ENCODE measurements at places on chromosomes 6 and 20.

GRCh38 chr20:3532089-3532615 lies 61.3 kb downstream of the ATRN start:
- no peak for DNase-seq

DNA sequence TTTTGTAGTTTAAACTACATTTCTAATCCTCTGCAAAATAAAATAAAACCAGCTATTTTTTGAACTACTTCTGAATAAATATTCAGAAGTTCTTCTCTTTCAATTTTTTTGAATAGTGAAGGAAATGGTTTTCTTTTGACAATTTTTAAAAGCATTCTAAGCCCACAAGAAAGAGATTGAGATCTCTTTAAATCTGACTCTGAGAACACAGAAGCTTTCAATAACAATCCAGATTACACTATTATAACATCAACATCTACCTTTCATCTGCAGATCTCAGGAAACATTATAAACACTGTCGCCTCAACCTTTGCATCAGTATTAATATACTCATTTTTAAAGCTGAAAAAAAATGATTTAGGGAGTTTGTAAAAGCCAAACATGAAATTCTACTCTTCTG lies 247.5 kb upstream of the PREP start:
- DNase-seq, result no peak

- no peak for DNase-seq
These were observed 153.7 kb upstream of the PRDM1 start for GRCh38 chr6:105932440-105932839.

DNA sequence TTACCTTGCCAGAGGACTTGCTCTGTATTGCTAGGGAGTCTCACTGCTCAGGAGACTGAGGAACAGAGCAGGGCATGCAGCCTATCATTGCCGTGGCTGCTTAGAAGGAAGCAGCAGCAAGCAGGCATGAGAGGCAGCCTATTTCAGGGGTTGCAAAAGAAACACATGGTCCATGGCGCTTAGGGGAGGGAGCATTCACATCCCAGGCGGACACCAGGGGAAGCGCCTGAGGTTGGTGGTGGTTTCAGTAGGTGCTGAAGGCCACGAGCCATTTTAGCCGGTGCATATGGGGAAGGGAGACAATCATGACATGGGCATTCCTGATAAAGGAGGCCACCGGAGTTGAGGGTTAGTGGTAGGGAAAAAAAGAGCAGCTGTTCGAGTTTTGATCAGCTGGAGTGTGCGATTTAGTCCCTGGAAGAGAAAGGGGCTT lies 20.9 kb downstream of the FARS2 start:
- DNase-seq, result no peak

- no peak for DNase-seq
These were observed 17.8 kb downstream of the ARMC12 start for GRCh38 chr6:35754452-35755277.

All from activated gamma-delta T cell treated with anti-CD3 and anti-CD28 coated beads, Interleukin-2, amount 50 U/mL, for 16 hours (primary cell).